ENCODE measurements at places on chromosomes 7 and 10.

GRCh38 chr7:13770305-13770704 lies 219.2 kb downstream of the ETV1 start:
- no peak for DNase-seq

- DNase-seq: no peak
These were observed 2.9 kb upstream of the MYOZ1 start for GRCh38 chr10:73644015-73644743.

GRCh38 chr7:158175779-158176178 lies 411.8 kb downstream of the PTPRN2 start:
- no peak for DNase-seq

GRCh38 chr10:87093632-87094372 lies 841 bp downstream of the GLUD1 start:
- DNase-seq: peak; percentile 71

GRCh38 chr7:45391618-45392451 lies 182.3 kb upstream of the ADCY1 start:
- no peak for DNase-seq

- DNase-seq: peak; percentile 16
These were observed 33.3 kb upstream of the XPNPEP1 start for GRCh38 chr10:109956454-109957091.

GRCh38 chr10:106175760-106176377 lies 988.6 kb downstream of the SORCS1 start:
- DNase-seq: no peak

DNA sequence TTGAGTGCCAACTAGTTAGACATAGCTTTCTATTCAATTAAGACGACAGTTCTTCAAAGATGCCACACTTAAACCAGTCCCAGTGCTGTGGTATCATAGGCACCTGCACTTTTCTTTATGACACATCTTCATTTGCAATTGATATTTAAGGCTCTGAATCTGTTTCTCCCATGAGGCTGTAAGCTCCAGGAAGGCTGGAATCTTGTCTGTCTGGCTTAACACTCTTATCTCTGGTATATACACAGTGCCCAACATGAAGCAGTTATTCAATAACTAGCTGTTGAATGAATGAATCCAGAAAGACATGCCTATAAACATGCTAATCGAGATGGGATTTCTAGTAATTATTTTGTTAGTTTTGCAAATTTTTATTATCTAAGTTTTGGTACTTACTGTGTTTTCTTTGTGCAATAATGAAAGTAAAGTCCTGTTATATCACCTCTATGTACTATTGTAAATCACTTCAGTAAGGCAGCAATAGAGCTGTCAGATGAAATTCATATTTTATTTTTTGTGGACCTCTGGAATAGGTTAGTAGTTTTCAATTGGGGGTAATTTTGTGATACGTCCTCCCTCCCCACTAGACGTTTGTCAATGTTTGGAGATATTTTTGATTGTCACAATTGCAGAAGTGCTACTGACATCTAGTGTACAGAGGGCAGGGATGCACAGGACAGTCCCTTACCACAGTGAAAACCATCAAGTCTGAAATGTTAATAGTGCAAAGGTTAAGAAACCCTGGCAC lies 51.3 kb upstream of the STEAP4 start:
- no peak for DNase-seq

GRCh38 chr10:84296091-84296981 lies 32.1 kb upstream of the CCSER2 start:
- no peak for DNase-seq

DNA sequence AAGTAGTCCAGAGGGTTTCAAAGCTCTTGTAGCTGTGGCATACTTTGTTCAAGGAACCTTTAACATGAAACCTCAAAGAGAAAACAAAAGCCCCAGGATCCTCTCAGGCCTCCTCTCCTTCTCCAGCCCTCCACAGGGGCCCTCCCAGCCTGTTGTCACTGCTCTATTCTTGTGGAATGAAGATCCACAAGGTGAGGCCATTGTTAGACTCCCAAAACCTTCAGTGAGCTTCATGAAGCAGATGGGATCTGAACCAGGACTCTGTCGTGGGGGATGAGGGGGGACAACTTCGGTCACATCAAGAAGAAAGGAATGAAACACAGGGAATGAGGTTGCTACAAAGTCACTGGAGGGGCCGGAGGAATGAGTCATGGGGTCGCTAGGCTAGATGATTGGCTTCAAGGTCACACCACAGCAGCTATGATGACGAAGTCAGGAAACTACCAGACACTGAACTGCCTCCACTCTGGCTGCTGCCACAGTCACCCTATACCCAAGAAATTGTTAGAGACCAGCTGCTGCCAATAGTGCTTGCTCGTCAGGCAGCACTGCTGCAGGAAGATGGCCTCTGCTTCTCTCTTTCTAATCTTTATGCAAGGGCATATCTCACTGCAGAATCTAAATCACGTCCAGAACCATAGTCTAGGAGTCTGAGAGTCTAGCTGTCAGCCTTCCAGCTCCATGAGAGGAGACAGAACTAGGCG lies 208.8 kb downstream of the HIBADH start:
- DNase-seq: no peak

DNA sequence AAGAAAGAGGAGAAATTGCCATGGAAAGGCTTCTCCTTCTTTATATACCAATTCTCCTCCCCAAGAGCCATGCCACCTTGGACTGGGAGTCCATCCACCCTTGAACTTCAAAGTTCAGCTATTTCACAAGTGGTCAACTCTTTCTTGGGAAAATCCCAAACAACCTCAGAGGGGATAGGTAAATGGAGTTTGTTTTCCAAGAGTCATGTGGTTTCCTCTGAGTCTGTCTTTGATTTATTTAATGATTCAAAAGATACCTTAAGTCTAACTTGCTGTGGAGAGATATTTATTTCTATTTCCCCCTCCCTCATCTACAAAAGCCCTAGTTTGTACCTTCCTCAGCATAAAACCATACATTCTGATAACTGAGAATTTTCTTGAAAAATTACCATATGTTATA lies 758.6 kb upstream of the IGFBP3 start:
- DNase-seq: no peak
